ENCODE measurements at places on chromosomes 7 and 10.

GRCh38 chr10:35378541-35379210, 42.4 kb downstream of the CCNY start:
- no peaks in the 10 kb centered on the region for H3K27me3 ChIP-seq
- no peaks in the 10 kb centered on the region for H3K36me3 ChIP-seq
- H3K4me3 ChIP-seq: no peak overlapping the region
- peaks cover 13% of the 10 kb centered on the region for H3K4me1 ChIP-seq

DNA sequence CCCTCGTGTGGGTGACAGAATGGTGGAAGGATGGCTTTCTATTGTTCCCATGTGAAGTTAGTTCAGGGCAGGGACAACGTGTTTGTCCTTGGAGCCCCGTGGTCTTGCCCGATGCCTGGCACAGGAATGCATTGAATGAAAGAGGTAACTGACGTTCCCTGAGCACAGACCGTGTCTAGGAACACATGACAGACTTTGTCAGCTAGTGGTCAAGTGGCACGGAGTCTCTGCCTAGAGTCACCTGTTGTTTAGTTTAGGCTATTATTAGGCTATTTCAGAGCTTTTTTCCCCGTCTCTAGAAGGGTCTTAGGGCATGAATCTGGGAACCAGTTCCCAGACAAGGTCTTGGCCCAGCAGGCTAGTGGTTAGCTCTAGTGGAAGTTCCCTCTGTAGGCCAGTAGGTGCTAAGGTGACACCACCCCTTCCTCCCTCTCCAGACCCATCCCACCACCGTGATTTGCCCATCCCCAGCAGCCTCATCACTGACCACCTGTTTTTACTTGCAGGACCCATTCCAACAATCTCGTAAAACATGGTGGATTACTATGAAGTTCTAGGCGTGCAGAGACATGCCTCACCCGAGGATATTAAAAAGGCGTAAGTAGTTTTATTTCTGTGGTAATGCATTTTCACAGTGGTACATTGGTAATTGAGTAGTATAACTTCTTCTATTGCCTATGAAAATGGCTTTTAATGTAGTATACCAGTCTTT, 21.4 kb downstream of the DNAJB6 start:
- DNase-seq: no peak
- no peak overlapping the region for H3K4me3 ChIP-seq
- no peak overlapping the region for H3K27ac ChIP-seq
- H3K4me1 ChIP-seq: peaks cover 2% of the 10 kb centered on the region
- no peaks in the 10 kb centered on the region for H3K27me3 ChIP-seq

- peak; percentile 42 for DNase-seq
- no peaks in the 10 kb centered on the region for H3K27me3 ChIP-seq
Observed at GRCh38 chr7:2934211-2934731, 90.2 kb upstream of the GNA12 start.

- no peak overlapping the region for H3K4me3 ChIP-seq
- no peaks in the 10 kb centered on the region for H3K36me3 ChIP-seq
- no peak for DNase-seq
- H3K4me1 ChIP-seq: no peaks in the 10 kb centered on the region
- no peak overlapping the region for H3K27ac ChIP-seq
Observed at GRCh38 chr10:132640326-132641125, 102.9 kb downstream of the INPP5A start.

GRCh38 chr7:833601-834258, 1.5 kb downstream of the SUN1 start:
- no peak for DNase-seq
- no peak overlapping the region for H3K4me3 ChIP-seq
- no peak overlapping the region for H3K27ac ChIP-seq
- H3K27me3 ChIP-seq: no peaks in the 10 kb centered on the region

DNA sequence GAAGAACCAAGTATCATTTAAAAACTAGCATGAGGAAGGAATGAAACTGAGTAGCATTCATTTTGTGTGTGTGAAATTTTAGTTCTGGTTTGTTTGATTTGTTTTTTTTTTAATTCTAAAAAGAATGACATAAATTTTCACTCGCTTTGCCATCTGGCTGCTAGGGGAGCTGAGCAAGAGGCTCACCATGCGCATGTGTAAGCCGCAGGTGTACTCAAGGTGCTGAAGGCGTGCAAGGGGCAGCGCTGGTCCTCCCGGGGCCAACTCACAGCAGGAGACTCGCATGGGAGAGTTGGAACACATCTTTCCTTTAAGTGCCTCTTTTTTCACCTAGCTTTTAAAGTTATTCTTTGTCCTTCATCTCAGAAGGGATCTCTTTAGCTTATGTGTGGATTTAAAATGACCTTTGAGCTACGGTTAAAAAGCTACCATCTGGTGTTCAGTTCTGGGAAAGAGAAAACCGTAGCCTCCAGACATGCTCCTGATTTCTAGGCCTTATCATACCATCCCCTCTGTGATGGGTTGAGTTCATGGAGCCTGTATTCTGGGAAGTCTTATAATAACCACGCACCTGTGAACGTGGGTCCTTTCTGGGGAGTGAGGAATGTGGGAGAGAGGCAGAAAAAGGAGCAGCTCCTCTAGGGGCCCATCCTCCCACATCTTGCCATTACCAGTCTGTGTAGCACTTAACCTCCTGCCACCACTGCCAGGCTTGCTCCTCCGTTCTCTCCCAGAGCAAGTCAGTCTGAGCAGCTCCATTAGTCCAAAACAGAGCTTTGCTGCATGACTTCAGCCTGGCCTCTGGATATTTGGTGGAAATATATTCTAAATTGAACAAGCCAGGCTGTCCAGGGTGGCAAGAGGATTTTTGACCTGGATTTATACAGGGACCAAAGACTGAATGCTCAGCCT, 61.9 kb downstream of the KLHDC10 start:
- H3K4me1 ChIP-seq: no peaks in the 10 kb centered on the region
- no peak overlapping the region for H3K27ac ChIP-seq
- DNase-seq: no peak
- H3K36me3 ChIP-seq: peaks cover 2% of the 10 kb centered on the region
- H3K4me3 ChIP-seq: no peak overlapping the region

- no peak overlapping the region for H3K4me3 ChIP-seq
- peak; percentile 59 for DNase-seq
- H3K27ac ChIP-seq: no peak overlapping the region
- no peaks in the 10 kb centered on the region for H3K27me3 ChIP-seq
Observed at GRCh38 chr10:35447693-35448407, 111.5 kb downstream of the CCNY start.

DNA sequence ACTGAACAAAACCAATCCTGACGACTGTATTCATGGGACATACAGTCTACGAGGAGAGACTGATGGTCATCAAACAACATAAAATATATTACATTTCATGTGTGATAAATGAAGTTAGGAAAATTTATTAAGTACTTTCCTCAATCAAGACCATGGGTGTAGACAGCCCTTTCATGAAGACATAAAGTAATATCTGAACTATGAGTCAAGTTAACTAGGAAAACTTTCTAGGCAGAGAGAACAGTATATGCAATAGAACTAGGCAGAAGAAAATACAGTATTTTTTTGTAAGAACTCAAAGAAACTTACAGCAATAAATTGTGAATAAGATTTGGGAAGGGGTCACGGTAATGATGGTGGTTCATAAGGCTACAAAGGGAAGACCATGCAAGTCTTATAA, 112.8 kb downstream of the JMJD1C start:
- H3K36me3 ChIP-seq: no peaks in the 10 kb centered on the region
- no peaks in the 10 kb centered on the region for H3K27me3 ChIP-seq
- H3K4me1 ChIP-seq: no peaks in the 10 kb centered on the region

- no peak overlapping the region for H3K27ac ChIP-seq
- peaks cover 23% of the 10 kb centered on the region for H3K4me1 ChIP-seq
- no peaks in the 10 kb centered on the region for H3K27me3 ChIP-seq
- DNase-seq: peak; percentile 79
- no peaks in the 10 kb centered on the region for H3K36me3 ChIP-seq
Observed at GRCh38 chr7:150400008-150400787, 21.1 kb downstream of the ZNF775 start.

DNA sequence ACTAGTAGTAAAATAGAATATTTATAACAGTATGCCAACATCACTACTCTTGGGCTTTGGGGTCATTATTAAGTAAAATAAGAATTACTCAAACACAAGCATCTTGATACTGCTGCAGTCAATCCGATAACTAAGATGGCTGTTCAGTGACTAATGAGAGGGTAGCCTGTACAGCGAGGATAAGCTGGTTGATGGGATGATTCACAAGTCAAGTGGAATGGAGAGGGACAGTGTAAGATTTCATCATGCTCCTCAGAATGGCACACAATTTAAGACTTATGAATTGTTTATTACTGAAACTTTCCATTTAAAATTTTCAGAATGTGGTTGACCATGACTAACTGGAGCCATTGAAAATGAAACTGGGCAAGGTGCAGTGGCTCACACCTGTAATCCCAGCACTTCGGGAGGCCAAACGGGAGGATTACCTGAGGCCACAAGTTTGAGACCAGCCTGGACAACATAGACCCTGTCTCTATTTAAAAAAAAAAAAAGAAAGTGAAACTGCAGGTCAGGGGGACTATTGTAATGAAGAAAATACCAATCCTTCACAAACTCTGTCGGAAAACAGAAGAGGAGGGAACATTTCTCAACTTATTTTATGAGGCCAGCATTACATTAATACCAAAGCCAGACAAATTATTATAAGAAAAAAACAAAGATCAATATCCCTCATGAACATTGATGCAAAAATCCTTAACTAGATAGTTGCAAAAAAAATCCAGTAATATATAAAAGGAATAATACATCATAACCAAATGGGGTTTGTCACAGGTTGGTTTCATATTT, 11.2 kb downstream of the AVL9 start:
- no peaks in the 10 kb centered on the region for H3K36me3 ChIP-seq
- no peak overlapping the region for H3K4me3 ChIP-seq
- no peaks in the 10 kb centered on the region for H3K27me3 ChIP-seq
- H3K4me1 ChIP-seq: no peaks in the 10 kb centered on the region
- DNase-seq: no peak
- no peak overlapping the region for H3K27ac ChIP-seq

DNA sequence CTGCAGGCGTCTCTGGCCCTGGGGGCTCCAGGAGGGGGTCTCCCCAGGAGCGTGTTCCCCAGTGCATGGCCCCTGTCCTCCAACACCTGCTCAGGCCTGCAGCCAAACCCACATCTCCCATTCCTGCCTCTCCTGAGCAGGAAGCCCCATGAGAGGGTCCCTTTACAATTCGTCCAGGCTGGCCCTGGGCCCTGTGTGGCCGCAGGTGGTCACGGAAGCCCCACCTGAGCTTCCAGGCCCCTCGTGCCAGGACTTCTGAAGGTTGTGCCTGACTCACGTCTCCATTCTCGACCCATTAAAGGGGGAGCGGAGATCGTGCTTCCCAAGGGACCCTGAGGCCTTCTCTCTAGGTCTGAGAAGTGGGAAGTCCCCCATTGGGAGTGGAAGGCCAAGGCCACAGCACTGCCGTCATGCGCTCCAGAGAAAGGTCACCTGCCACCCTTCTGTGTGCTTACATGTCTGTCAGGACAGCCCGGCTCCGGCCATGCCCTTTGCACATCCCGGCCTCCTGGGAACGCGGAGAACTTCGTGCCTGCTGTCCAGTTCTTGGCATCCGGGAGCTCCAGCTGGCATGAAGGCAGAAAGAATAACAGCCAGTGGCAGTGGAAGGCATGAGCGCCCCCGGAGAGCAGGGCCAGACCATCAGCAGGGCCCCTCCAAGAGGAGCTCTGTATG, 382.3 kb downstream of the DNAJB6 start:
- no peak overlapping the region for H3K27ac ChIP-seq
- no peak overlapping the region for H3K4me3 ChIP-seq
- H3K4me1 ChIP-seq: no peaks in the 10 kb centered on the region
- no peak for DNase-seq
- H3K27me3 ChIP-seq: no peaks in the 10 kb centered on the region

GRCh38 chr10:11742779-11743298, 657 bp downstream of the ECHDC3 start:
- H3K27me3 ChIP-seq: no peaks in the 10 kb centered on the region
- no peaks in the 10 kb centered on the region for H3K4me1 ChIP-seq
- no peaks in the 10 kb centered on the region for H3K36me3 ChIP-seq
- peak overlapping the region; percentile 30 for H3K4me3 ChIP-seq
- peak; percentile 32 for DNase-seq

GRCh38 chr7:100887516-100888290, 1.8 kb downstream of the UFSP1 start:
- H3K27me3 ChIP-seq: no peaks in the 10 kb centered on the region
- DNase-seq: no peak
- H3K4me1 ChIP-seq: peaks cover 2% of the 10 kb centered on the region
- no peak overlapping the region for H3K4me3 ChIP-seq
- no peak overlapping the region for H3K27ac ChIP-seq

DNA sequence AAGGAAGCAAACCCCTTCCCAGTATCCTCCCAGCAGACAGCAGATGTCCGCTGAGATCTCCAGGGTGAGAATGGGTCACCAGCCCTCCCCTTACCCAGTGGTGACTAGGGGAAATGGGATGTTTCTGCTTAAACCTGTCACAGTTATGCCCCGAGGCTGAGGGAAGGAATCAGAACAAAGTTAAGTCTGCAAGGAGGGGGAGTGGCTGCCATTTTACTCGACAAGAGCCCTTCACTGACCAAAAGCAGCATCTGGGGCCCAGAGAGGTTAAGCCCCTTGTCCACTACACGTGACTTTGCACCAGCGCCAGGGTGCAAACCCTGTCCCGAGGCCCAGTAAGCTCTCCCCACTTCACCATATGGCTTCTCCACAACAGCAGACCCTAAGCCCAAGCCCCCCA, 4.6 kb upstream of the NANOS1 start:
- H3K4me1 ChIP-seq: peaks cover 6% of the 10 kb centered on the region
- H3K27me3 ChIP-seq: no peaks in the 10 kb centered on the region
- H3K27ac ChIP-seq: no peak overlapping the region
- H3K36me3 ChIP-seq: no peaks in the 10 kb centered on the region

DNA sequence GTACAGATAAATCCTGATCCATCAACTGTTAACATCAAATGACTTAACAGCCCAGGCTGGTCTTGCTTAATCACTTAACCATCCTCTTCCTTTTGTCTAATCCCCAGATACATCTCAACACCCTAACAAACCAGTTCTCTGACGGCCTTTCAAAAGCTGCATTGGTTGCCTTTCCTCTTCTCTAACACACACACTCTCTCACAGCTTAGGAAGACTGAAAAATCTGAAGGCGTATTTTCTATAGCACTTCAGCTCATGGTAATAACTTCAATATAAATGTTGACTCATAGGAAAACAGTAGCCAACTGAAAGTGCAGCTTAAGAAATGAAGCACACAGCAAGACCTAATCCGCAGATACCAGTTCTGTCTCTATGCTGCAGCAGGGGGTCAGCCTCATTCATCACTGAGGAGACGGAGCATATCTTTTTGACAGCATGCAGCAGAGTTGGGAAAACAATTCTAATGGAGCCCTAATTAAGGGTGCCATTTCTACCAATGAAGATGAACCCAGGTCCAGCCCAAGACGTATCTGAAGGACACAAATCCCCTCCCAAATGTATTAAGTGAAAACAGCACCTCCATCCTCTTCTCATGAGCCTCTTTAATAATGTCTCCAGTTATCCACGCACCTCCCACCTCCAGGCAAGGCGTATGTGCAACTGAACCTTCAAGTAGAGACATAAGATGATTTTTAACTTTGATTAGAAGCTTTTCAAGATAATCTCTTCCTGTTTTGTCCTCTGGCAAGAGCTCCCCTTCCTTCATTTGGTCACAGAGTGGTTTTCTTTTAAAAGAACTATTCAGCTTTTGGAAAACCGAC, 211.7 kb upstream of the NFE2L3 start:
- no peaks in the 10 kb centered on the region for H3K4me1 ChIP-seq
- H3K4me3 ChIP-seq: no peak overlapping the region
- no peaks in the 10 kb centered on the region for H3K27me3 ChIP-seq
- DNase-seq: no peak
- H3K36me3 ChIP-seq: no peaks in the 10 kb centered on the region
- no peak overlapping the region for H3K27ac ChIP-seq

- H3K36me3 ChIP-seq: no peaks in the 10 kb centered on the region
- no peak for DNase-seq
- no peak overlapping the region for H3K4me3 ChIP-seq
Observed at GRCh38 chr10:132671228-132672154, 114.5 kb downstream of the NKX6-2 start.

- H3K4me1 ChIP-seq: peaks cover 6% of the 10 kb centered on the region
- no peaks in the 10 kb centered on the region for H3K27me3 ChIP-seq
- peak; percentile 89 for DNase-seq
- no peak overlapping the region for H3K4me3 ChIP-seq
Observed at GRCh38 chr7:123929107-123929506, 4.1 kb downstream of the SPAM1 start.
